ENCODE measurements at places on chromosomes 1 and 21.

- DNase-seq = no peak
Measured at GRCh38 chr1:205519541-205520131, 15.2 kb downstream of the CDK18 start.

GRCh38 chr1:1162597-1163537, 10.8 kb upstream of the TTLL10 start:
- no peak for DNase-seq

GRCh38 chr1:107328087-107328486, 187.2 kb downstream of the NTNG1 start:
- no peak for DNase-seq

DNA sequence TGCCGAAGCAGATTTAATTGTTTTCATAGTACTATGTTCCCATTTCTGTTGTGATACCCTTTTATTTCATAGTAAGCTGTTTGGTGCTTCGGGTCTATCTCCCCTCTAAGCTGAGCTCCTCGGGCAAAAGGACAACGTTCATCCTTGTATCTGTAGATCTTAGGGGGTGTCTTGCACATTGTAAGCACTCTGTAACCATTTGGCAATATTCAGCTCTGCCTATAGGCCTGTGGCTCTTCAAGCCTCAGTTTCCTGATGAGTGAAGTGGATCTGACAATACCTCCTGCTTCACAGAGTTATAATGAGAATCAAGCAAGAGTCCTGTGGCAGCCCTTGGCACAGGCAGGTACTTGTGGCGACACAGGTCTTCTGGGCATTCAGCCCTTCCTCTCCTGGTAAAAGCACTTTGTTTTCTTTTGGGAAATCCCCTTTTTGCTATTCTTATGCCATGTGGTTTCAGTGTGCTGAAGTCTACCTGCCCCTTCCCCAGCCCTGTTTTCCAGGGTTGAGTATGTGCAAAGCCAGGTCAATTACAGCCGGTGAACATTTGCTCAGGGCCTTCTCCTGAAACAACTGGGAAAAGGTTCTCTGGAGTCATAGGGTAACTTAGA, 8.5 kb upstream of the EXO1 start:
- no peak for DNase-seq

GRCh38 chr1:185570962-185571361, 163.2 kb upstream of the HMCN1 start:
- no peak for DNase-seq

DNA sequence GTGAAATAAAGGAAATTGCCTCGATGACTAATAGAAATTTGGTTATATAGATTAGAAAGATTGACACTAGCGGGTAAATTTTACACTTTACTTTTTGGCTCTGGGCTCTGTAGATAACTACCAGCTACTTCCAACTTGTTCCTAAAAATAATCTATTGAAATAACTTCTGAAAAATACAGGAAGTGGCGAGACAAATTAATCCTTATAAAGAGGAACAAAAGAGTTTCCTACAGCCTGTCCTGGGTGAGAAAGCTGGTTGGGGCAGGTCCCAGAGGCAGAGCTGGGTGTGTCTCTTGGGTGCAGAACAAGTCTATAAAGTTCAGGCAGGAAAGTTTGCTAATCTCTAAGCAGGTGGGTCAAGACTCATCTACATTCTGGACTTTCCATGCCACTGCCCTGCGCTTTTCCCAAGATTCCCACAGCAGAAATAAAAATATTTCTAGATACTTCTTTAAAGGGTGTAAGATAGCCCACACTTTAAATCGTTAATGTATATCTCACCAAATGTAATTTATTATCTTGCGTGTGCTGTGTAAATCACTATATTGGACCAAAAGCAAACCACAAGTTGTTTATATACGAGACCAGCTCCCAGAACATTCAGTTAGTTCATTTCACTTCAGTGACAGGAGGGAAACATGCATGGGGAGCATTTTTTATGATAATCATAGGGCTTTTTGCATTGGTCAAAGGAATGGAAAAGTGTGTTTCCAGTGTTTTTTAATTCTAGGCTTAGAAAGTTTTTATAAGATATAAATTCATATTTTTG, 70.1 kb upstream of the NRIP1 start:
- no peak for DNase-seq

DNA sequence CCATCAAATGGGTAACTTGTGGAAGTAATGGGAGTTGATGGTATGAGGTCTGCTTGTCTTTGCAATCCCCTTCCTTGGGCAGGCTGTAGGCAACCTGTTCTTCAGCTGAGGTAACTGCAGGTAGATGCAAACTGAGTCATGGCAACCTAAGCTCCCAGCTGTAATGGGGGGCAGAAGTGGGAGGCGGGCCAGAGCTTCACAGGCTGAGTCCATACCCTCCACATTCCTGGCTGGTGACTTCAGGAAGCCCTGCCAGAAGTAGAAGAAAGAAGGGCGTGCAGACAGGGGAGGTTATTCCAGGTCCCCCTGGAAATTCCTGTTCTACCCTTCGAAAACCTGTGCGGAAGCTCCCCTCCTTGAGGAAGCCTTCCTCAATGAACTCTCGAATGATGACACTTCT, 44.9 kb downstream of the ARHGEF11 start:
- DNase-seq = no peak

GRCh38 chr1:29896300-29896699, 660.0 kb downstream of the PTPRU start:
- no peak for DNase-seq

GRCh38 chr1:179012038-179012437, 13.7 kb upstream of the FAM20B start:
- DNase-seq = no peak

GRCh38 chr1:24639881-24640280, 3.2 kb upstream of the SRRM1 start:
- no peak for DNase-seq

- no peak for DNase-seq
Measured at GRCh38 chr1:54401799-54402198, 4.4 kb downstream of the SSBP3 start.

GRCh38 chr1:182446033-182446669, 3.8 kb upstream of the RGSL1 start:
- no peak for DNase-seq

GRCh38 chr1:61498342-61498741, 226.6 kb downstream of the TM2D1 start:
- no peak for DNase-seq

GRCh38 chr1:40768146-40768990, 15.2 kb upstream of the KCNQ4 start:
- no peak for DNase-seq

DNA sequence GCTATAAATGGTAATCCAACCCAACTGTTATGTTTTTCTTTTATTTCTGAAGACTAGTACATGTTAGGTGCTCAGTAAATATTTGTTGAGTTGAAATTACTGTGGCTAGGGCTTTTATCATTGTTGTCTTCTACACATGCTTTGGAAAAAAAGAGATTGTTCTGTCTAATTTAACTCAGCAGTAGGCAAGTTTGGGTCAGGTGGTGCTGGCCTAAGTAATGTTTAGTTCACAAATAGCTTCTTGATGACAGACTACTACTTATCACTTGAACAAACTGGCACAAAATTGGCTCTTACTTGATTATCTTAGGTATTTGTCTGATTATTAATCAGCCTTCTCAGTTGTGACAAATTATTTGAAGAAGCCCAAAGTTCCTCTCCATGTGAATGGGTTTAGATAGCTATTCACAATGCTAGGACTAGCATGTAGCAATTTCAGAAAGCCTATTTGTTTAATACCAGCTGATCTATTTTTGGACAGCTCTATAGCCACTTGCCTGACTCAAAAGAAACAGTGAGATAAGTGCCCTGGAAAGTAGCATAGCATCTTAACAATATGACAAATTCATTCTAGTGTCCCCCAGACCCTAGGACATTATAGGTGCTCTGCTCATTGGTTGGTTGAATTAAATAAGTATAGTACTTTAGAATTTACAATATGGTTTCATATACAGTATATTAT, 32.6 kb downstream of the TMEM200B start:
- DNase-seq = no peak

DNA sequence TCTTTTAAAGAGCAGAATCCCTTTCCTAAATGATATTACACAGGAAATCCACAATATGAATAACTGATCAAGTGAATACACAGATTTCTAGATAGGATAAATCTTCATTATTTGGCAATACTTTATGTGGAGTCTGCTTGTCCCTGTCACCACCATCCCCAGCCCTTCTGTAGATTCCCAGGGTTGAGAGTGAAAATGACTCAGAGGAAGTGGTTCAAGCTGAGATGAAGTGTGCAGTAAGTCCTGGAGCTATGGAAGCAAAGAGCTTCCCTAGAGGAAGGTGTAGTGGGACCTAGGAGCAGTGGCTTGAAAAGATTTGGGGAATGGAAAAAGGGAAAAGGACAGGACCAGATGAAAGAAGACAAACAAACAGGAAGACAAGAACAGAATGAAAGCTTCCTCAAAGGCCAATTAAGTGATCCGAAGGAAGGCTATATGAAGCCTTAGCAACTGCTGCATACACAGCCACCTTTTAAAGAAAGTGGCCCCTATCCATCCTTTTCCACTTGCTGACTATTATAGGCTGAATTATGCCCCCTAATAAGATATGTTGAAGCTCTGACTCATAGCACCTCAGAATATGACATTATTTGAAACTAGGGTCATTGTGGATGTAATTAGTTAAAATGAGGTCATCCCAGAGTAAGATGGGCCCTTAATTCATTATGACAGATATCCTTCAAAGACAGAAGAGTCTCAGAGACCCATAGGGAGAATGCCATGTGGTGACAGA, 96.5 kb upstream of the CAMK1G start:
- no peak for DNase-seq

- no peak for DNase-seq
Measured at GRCh38 chr1:183577897-183578465, 12.3 kb downstream of the NCF2 start.

DNA sequence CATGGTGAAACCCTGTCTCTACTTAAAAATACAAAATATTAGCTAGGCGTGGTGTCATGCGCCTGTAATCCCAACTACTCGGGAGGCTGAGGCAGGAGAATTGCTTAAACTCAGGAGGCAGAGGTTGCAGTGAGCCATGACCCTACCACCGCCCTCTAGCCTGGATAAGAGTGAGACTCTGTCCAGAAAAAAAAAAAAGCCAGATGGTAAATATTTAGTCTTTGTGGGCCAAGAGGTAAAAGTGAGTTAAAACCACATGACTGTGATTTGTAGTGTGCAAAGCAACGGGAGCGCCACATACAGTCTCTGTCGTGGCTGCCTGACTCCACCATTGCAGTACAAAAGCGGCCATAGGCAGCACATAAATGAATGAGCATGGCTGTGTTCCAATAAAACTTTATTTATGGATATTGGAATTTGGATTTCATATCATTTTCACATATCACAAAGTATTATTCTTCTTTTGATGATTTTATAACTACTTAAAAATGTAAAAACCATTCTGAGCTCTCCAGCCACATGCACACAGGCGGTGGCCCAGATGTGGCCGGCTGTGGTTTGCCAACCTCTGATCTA, 51.8 kb upstream of the CASZ1 start:
- DNase-seq = no peak

DNA sequence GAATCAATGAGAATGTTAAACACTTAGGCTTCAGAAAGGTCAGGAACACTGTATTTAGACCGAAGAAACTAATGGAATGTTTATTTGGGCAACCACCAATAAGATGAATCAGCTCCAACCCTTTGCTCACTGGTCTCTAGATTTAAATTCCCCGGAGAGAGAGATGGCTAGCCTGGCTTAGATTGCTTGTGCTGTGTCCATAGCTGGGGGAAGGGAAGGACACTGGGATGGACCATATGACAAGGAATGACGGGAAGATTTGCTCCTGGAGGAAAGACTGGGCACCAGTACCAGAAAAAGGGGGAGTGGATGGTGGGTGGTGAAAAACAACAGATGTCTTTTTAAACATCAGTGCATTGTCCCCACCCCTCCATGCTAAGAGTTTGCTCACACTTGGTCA, 426.6 kb downstream of the DUSP10 start:
- DNase-seq = no peak

DNA sequence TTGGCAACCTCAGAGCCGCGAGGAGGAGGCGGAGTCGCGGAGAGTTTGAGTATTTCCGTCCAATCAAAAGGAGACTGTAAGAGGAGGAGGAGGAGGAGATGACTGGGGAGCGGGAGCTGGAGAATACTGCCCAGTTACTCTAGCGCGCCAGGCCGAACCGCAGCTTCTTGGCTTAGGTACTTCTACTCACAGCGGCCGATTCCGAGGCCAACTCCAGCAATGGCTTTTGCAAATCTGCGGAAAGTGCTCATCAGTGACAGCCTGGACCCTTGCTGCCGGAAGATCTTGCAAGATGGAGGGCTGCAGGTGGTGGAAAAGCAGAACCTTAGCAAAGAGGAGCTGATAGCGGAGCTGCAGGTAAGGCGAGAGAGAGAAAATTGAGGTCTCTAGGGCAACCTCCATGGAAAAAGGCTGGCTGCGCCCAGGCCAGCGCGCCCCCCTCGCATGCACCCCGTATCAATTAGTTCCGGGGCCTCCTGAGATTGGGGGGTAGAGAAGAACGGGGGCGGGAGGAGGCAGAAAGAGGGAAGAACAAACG, at the start of gene PHGDH:
PHGDH (plus strand) TSS at position 131 of the 538 bp plus-strand sequence; CDS start at position 220, 89 bp downstream.
- DNase-seq = peak; percentile 63

DNA sequence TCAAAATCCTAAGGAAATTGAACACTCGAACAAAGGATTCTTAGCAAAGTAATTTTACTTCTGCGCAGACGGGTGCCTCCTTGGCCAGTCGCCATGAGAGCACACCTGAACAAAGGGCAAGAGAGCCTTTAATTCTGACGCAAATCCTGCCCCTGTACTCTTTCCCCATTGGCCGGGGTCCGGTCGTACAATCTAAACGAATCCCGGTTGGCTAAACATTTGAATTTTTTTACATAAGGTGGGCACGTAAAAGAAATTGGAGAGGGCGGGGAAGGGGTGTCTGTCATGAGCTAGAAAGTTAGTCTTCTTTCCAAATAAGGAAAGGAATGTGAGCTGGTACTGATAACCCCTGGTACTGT, 8.2 kb upstream of the IL22RA1 start:
- no peak for DNase-seq

- DNase-seq = no peak
Measured at GRCh38 chr1:47970882-47971281, 26.3 kb downstream of the TRABD2B start.

DNA sequence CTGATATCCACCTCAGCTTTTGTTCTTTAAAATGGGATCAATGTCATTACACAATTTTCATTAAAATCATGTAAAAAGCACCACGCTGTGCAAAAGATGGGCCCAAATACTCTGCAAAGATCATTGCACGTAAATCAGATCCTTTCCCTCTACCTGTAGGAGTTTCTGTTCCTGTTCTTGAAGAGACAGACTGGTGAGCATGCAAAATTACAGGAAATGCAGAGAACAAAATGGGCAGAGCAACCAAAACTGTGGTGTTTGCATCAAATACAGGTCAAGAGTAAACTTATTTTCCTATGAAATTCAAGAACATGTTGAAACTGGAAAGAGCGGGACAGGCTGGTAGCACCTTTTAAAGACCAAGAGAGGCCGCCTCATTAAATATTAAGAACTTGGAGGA, 294.9 kb upstream of the ADGRL2 start:
- no peak for DNase-seq

DNA sequence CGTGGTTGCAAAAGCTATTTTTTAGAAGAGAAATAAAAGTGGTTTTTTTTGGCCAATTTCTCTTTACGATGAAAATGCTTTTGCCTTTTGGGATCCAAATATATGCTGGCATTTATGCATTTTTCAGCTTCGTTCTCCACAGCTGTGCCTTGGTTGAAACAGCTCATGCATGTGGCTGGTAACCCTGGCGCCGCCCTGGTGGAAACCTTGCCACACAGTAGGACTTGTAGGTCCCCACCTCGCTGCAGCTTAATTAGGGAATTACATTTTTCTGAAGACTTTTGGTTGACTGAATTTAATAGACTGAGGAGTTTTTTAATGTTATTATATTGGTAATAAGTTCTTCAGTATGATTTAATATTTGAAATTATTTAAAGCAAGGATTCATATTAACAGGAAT, 12.7 kb upstream of the PCP4 start:
- no peak for DNase-seq
